ENCODE measurements at places on chromosomes 1 and 21.

DNA sequence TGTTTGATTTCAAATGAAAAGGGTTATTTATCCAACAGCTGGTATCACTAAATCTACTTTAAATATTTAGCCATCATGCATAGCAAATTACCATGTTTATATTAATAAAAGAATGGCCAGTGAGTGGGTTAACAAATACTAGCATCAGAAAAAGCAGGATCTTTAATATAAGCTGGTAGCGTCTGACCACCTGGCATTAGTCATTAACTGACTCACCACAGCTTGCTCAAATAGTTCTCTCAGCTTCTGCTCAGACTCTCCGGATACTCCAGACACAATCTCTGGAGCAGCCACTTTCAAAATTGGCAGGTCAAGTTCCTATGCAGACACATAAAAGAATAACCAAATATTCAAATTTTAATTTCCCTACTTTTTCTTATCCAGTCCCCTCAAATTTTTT is 29.6 kb downstream of the NVL start:
- DNase-seq, result peak; percentile 12

- DNase-seq, result peak; percentile 43
Measured at GRCh38 chr1:89987159-89987819, 7.6 kb upstream of the ZNF326 start.

DNA sequence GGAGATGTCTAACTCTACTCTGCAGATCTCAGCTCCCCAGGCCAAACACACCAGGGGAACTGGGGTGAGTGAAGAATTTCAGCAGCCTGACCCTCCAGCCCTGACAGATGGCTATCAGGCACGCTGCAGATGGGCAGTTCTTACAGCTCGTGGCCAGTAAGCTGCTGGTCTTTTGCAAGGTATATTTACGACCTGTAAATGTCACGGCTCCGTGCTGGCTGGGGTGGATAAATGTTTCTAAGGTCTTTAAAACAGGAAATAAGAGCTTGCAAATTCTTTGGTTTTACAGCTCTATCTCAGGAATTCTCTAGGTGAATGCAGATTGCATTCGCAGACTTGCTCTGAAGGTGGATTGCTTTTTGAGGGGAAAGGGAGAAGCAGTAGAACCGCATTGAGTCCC is 10.1 kb downstream of the DOP1B start:
- DNase-seq, result no peak

GRCh38 chr21:25624511-25624910 is 14.5 kb upstream of the JAM2 start:
- DNase-seq, result no peak

DNA sequence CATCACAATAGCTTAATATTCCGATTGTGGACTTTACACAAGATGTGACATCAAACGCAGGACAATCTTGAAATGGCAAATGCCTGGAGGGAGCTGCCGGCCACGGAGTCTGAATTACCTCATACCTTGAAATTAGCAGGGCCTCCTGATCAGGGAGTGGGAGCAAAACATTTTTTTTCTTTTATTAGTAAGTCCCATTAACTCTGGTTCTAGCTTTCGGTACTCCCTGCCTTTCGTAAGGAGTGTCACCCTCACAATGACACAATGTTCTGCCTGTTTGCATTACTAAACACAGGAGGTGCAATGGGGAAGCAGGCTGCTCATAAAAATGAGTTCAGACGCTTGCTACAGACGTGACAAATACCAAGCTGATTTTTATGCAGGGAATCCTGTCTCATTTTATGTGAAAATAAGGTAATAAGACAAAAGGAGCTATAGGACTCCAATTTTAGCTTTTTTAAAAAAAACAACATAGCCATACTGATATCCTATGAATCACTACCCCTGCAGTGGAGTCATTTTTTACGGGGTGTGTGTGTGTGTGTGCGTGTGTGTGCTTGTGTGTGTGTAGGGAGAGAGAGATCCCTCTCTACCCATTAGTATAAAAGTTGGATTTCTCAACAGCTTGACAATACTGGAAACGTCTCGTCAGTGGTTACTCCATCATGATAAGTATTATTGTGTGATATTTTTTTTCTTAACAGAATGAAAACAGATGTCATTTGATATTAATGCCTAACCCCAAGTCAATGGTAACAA is 205.1 kb upstream of the RUNX1 start:
- DNase-seq, result peak; percentile 94

DNA sequence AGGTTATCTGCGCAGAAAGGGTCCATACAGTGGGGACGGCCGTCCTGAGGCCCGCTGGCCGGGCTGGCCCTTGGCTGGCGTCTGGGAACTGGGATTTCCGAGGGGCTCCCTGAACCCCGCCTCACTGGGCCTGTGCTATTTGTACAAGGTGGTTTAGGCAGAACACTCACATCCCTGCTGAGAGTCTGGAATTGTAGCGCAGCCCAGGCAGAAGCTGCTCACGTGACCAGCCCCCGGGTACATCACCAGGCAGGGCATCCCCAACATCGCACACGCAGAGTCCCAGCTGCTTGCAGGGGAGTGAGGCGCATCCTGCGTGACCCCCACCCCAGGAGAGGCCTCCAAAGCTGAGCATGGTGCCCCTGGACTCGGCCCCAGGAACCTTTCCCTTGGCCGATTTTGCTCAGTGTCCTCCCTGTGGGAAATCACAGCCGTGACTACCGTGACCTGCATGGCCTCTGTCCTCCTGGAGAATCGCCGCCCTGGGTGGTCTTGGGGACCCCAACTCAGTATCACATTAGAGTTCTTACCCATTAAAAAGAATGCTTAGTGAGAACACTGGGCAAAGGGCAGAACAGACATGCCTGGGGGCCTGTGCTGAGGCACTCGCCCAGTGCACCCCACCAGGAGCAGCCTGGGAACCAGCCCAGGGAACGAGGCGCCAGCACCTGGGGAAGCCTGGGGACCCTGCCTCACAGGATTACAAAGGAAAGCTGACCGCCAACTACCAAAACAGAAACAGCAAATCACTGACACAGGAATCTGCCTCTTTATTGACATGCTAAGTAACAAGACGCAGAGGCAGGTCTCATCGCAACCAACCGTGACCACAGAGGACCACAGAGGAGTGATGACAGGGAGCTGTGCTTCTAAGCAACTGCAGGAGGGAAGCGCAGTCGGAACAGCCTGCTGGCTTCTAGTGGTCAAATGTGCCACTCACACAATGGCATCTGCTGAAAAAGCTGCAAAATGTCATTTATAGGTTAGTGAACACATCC is 33.5 kb downstream of the UBE2G2 start:
- no peak for DNase-seq

- no peak for DNase-seq
Measured at GRCh38 chr1:117760069-117760468, 154.2 kb downstream of the TENT5C start.

GRCh38 chr1:2891923-2892448 is 90.5 kb upstream of the TTC34 start:
- DNase-seq, result no peak

- no peak for DNase-seq
Measured at GRCh38 chr1:234944439-234945344, 183.9 kb downstream of the TOMM20 start.

GRCh38 chr1:203088441-203088840 is 2.6 kb upstream of the MYOG start:
- DNase-seq, result no peak

GRCh38 chr1:8733484-8733883 is 84.0 kb downstream of the RERE start:
- DNase-seq, result no peak

- peak; percentile 75 for DNase-seq
Measured at GRCh38 chr1:923131-923990, at the start of gene SAMD11. Gene SAMD11 (plus strand): TSS chr1:923923. CDS start chr1:924432, 509 bp downstream.
